Femur (tissue), 1 donor: ENCODE measurements at places on chromosomes 5 and 9.

DNA sequence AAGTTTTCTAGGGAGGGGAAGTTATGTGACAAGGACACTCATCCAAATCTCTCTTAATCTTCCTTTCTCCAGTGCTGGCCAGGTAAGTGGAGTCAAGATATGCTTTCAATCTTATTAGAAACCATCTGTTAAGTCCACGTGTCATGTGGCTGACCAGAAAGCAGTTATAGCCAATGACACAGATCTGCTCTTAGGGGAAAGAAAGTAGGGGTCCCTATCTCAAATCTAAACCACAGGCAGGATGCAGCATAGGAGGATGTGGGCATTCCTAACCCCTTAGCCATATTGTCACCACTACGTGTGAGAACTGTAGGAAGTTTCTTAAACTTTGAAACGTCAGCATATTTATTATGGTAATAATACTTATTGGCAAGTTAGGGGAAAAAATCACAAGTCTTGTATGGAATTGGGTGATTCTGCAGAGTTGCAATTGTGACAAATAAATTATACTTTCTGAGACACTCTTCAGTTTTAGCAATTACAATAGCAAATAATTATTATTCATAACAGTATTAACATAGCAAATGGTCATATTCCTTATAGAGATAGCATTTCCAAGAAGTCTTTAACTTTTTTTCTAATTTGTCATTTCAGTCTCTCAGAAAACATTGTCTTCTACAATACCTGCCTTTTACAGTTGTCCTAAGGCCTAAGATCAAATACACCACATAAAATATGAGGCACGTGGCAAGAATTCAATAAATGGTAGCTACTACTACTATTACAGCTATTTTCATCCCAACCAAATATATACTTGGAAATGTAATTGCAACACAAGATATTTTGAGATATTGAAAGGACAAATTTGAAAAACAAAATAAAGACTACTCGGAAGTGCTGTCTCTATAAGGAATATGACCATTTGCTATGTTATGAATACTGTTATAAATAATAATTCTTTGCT, 236.9 kb downstream of the PDE4D start:
- DNase-seq: no peak

DNA sequence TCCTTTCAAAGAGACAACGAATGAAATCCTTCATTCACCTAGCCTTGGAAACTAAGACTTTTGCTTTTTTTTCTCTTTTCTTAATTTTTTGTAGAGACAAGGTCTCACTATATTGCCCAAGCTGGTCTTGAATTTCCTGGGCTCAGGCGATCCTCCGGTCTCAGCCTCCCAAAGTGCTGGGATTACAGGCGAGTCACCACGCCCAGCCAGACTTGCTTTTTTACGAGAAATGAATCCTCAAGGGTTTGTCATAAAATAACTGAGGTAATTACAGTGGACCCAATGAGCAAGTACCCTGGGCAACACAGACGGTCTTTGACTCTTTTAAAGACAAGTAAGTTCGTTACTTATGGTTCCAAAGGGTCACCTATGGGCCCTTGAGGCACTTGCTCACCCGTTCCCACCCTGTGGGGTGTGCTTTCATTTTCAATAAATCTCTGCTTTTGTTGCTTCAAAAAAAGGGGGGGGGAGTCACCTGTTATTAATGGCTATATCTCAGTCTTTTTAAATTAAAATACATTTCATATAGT, 70.4 kb downstream of the TRPM6 start:
- DNase-seq: no peak

GRCh38 chr9:15333376-15333881, 26.4 kb upstream of the TTC39B start:
- DNase-seq: no peak

- no peak for DNase-seq
Observed at GRCh38 chr5:135986891-135987401, 32.2 kb upstream of the LECT2 start.

DNA sequence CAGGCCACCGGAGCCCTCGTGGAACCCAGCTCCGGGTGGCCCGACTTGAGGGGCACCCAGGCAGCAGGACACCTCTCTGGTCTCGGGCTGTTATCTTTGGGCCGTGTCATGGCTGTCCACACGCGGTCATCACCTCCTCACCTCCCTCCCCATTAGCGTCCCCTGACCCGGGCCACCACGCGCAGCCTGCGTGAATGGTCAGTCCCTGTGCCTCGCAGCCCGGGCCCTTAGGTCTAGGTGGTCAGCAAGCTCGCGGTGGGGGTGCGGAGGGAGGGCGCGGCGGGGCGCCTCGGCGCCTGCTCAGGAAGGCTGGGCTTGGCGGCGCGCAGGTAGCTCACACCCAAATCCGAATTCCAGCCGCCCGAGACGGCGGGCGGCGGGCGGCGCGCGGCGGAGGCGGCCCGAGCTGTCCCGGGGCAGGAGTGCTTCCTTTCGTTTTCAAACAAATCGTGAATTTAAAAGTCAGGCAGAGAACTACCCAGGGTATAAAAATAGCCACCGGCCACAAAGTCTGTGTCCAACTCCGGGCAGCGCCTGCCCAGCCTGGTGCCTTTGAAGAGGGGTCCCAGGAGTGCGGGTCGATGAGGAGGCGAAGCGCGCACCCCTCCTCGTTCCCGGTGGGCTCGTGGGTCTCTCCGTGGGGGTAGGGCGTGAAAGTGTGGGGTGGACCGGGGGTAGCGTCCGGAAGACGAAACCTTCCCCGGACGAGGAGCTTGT, 1.0 kb upstream of the RXRA start:
- DNase-seq: peak; percentile 77

DNA sequence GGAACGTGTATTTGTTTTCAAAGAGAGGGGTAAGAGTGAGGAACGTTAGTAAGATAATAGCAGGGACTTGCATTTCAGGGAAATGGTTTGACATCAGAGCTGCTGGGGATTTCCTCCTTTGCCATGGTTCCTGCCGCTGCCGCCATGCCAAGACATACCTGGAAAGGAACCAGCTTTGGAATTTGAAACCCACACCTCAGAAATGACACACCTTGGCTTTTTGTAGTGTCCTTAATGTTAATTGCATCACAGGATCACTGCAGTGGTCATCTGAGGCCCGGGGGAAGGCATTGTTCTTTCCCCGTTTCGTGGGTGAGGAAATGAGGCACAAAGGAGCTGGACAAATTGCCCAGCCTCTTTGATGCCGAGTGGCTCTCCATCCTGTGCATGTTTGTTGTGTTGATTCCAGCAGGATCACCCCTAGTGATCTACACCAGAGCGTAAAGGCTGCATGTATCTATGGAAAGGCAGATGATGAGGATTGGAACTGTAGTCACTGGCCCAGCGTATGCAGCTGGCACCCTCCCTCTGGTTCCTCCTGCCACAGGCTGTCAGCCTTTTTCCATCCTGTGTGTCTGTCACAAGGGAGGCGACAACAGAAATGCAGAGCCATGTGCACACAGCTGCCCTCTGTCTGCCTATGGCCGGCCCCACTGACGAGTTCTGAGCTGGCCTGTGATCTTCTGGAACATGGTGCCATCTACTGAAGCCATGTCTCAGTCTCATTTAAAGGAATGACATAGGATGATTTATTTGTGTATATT, 37.8 kb downstream of the SLC46A2 start:
- DNase-seq: peak; percentile 53

- no peak for DNase-seq
Observed at GRCh38 chr9:17509701-17510100, 69.2 kb upstream of the SH3GL2 start.

DNA sequence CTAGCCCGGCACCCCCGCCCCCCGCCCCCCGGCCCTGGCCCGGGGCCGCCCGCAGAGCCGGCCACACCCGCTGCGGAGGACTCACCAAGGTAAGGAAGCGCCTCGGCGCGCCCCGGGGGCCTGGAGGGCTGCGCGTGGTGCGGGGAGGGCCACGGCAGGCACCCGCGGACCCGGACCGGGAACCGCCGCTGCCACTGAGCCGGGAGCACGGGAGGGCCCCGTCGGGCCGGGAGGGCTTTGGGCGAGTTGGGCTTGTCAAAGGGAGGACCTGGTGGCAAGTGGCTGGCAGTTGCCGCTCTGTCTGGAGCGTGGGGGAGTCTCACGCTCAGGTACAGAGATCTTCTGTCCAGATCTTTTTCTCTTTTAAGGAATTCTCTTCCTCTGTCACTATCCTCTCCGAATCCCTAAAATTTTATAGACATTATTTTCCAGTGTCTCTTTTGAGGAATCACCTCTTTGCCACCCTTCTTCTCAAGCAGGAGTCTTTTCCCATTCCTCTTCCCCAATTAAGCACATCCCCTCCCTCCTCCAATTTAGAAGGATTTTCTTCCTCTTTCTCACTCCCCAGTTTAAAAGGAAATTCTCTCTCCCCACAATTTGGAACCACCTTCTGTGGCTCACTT, 11.3 kb upstream of the LHX2 start:
- DNase-seq: no peak

- DNase-seq: no peak
Observed at GRCh38 chr9:110832926-110833325, 164.3 kb downstream of the MUSK start.

GRCh38 chr5:77398896-77399295, 93.2 kb downstream of the WDR41 start:
- no peak for DNase-seq

DNA sequence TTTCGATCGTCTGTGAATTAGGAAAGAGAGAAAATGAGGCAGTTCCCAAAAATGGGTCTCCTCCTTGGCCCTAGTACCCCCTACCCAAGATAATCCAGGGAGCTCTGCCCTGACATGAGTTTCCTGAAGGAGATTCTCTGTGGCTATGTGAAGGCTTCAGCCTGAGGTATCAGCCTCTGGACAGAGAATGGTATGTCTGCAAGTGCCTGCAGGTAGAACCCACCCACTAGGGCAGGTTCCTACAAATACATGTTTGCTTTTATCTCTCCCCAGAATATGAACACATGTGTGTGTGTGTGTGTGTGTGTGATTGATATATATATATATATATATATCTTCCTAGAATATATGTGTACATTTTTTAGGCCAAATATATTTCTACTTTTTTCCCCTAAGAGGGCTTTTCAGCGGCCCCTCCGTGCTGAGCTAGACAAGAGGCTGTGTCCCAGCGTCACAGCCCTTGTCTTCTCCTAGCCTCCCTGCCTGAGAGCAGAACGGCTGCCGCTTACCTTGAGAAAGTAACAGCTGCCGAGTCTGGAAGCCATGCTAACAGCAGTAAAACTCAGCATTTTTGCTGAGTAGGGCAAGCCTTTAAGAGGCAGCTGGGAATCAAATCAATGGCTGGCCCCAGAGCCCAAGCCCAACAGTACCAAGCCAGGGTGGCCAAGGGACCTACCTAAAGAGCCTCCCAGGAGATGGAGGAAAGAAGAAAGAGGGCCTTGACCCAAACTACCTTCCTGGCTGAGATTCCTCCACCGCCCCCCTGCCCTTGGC, 2.1 kb downstream of the BRINP1 start:
- DNase-seq: no peak

DNA sequence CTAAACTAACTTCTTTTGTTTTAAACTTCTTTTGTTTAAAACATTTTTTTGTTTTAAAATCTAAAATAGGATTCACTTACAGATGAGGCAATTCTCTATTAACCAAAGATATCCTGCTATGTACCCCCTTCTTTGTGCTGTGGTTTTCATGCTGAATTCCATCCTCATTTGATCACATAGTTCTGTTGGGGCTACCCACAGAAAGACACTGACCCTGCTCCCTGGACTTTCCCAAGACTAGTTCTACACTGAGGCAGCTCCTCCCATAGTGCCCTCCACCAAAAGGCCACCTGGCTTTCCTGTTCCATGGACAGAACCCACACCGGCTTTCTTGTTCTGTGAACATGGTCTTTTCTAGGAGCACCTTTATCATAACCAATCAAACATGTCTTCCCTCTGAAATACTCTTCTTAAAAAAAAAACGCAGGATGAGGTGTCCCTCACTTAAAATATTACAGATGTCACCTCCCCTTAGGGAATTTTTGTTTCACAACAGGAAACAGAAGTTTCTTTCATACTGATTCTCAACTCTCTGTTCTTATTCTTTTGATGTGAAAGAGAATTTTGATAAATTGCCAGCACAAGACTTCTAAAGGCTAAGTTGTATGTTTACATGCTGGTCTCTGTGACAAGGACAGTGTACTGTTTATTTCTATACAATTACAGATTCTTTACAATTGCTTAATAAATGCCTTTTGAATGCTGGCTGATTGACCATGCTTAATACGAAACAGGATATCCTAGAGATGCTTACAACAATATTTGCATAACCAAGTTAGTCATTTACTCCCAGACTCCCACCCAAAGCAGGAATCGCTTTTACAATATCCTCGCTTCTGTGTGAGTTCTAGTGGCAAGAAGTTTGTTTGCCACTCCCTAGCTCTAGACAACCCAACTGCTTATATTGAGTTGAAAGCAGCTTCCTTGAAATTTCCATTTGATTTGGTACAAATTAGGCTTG, 300.4 kb downstream of the DTWD2 start:
- DNase-seq: no peak

DNA sequence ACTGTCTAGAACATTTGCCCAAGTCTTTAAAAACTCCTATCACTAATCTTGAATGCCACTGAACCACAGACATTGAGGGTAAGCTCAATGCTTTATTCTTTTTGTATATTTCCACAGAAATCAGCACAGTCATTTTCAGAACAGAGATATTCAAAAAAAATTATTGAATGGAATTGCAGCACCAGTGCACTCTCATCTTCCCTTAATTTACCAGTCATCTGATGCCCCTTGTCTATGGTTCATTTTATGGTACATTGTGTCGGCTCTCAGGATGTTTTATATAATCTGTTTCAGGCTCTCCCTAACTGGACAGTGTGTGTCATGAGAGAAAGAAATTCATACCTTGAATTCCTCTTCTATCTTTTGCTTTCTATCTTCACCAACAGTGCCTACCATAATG, 158.4 kb upstream of the NR4A3 start:
- no peak for DNase-seq

GRCh38 chr9:82997476-82998140, 65.3 kb downstream of the RASEF start:
- DNase-seq: no peak

GRCh38 chr9:79220666-79221065, 351.1 kb upstream of the TLE4 start:
- DNase-seq: no peak

- no peak for DNase-seq
Observed at GRCh38 chr9:98765256-98765655, 31.1 kb downstream of the ANKS6 start.

GRCh38 chr9:127627494-127627855, 15.4 kb downstream of the STXBP1 start:
- no peak for DNase-seq

DNA sequence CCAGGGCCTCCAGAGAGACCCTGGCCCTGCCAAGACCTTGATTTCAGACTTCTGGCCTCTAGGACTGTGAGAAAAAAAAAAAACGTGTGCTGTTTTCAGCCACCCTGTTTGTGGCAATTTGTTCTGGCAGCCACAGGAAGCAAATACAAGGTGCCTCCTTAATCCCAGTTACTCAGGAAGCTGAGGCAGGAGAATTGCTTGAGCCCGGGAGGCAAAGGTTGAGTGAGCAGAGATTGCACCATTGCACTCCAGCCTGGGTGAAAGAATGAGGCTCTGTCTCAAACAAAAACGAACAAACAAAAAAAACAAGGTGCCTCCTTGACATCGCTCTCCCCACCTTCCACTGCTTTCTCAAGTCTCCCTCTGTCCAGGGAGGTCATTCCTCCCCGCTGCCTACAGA, 98.0 kb downstream of the GABBR2 start:
- no peak for DNase-seq
